ENCODE measurements at places on chromosomes 5 and 9. TPM values are rescaled to one million over a fixed set of nuclear protein-coding genes. Genes with fewer than 3 reads are reported as not detected.

Gene SOWAHA
- total RNA-seq: not detected

Gene WDR38
- not detected for total RNA-seq

Gene GADD45G
- 0.49 TPM for total RNA-seq

Gene ALDH1A1
- 3,182 TPM for total RNA-seq

Gene UGT3A1
- total RNA-seq: not detected

Gene RASEF
- total RNA-seq: not detected

Gene OCLN
- total RNA-seq: 1.3 TPM

Gene FOXD4L5
- under 0.01 TPM for total RNA-seq

Gene PPIP5K2
- total RNA-seq: 59.5 TPM

Gene DND1
- total RNA-seq: 0.49 TPM

Gene PTBP3
- total RNA-seq: 48.1 TPM

Gene PCDHA6
- total RNA-seq: 0.13 TPM
